ENCODE measurements at places on chromosomes 13 and 19.

- DNase-seq: no peak
These were observed 159.0 kb downstream of the PAN3 start for GRCh38 chr13:28297341-28297740.

GRCh38 chr19:45597425-45598111 is 4.4 kb downstream of the GPR4 start:
- DNase-seq: no peak

- DNase-seq: no peak
These were observed 49.2 kb downstream of the GADD45B start for GRCh38 chr19:2524840-2525723.

- DNase-seq: no peak
These were observed 131.4 kb downstream of the TNFRSF19 start for GRCh38 chr13:23701636-23702035.

DNA sequence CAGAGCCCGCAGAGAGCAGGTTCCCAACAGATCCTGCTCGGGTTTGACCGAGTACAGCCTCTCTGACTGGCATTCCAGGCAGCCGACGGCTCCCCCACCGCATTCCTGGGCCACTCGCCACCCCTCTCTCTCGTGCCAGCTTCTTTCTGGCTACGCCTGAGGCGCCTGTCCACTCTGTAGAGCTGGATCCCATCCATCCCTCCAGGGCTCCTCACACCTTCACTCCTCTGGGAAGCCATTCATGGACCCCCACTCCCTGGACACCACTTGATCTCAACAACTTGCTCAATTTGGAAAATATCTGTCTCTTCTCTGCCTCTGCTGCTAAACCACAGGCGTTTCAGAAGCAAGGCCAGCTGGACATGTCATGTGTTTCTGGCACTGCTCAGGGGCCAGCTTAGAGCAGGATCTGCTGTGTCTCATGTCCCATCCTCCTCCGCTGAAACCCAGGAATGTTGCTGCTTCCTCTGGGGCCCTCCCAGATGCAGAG is 30.6 kb upstream of the ATP1A3 start:
- no peak for DNase-seq

DNA sequence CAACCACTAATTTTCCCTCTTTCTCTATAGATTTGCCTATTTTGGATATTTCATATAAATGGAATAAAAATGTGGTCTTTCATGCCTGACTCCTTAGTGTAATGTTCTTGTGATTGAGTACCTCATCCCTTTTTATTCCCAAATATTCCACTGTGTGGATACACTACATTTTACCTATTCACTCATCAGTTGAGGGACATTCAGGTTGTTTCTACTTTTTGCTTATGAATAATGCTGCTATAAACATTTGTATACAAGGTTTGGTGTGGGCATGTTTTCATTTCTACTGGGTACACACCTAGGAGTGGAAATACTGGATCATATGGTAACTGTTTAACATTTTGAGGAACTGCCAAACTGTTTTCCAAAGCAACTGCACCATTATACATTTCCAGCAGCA is 5.1 kb upstream of the WBP4 start:
- DNase-seq: no peak

GRCh38 chr19:46482631-46483030 is 11.3 kb upstream of the PNMA8A start:
- no peak for DNase-seq

GRCh38 chr13:35646056-35646774 is 169.7 kb upstream of the MAB21L1 start:
- no peak for DNase-seq

GRCh38 chr13:30908416-30908980 is 2.4 kb downstream of the MEDAG start:
- DNase-seq: no peak

DNA sequence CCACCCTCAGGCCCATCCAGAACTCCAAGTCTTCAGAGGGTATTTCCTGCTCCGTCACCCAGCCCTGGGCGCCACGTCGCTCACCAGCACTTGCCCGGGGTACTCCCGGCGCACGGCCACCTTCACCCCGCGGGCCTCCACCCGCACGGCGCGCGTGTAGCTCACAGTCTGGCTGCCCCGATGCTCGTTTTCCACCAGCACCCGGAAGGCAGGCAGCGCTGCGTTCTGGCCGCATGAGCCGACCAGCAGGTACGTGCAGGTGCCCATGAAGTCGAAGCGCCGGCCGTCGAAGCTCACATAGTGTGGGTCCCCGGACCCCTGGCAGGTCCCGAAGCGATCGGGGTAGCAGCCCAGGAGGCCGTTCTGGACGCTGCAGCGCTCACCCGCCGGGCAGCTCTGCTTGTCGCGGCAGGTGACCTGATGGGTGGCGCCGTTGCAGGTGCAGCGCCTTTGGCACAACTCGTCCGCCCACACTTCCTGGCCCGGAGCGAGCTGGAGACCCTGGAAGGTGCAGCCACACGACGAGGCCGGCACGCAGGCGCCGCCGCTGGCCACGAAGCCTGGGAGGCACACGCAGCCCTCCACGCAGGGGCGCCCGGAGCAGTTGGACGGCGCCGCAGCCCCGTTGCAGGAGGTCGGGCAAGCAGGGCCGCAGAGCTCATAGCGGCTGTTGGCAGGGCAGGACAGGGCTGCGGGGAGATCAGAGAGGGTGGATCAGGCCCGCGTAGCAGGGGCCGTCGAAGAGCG is 19.2 kb downstream of the FCGBP start:
- DNase-seq: peak; percentile 26

- DNase-seq: no peak
These were observed 65.0 kb downstream of the ARHGEF7 start for GRCh38 chr13:111179908-111180760.

DNA sequence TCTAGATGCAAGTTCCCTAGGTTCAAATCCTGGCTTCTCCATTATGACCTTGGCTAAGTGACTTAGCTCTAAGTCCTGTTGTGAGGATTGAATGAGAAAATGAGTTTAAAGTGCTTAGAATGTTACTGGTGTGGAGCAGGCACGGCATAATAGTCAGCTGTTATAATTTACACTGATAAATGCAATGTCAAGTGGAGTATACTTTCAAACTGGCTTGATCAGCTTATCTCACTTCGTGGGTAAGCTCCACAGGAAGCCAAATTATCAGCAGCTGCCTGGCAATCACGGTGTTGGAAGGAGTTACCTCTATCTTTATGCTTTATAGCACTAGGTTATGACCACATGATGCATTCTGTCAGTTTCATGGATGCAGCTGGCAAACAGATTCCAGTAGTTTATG is 272.8 kb downstream of the OLFM4 start:
- DNase-seq: no peak

All from stimulated activated effector memory CD8-positive, alpha-beta T cell treated with anti-CD3 and anti-CD28 coated beads, Interleukin-12 subunit alpha, Interleukin-12 subunit beta, amount 100 ng/mL, for 72 hours (primary cell).